Esophagus mucosa (tissue), 1 donor: ENCODE measurements at places on chromosomes 12 and 14. TPM values are rescaled to one million over a fixed set of nuclear protein-coding genes. Genes with fewer than 3 reads are reported as not detected.

GRCh38 chr14:36295642-36296627 lies 24.5 kb downstream of the MBIP start:
- no peak for ATAC-seq

The PIK3C2G gene
- total RNA-seq = 5.8 TPM

- ATAC-seq = no peak
Observed at GRCh38 chr12:6225630-6226001, 25.4 kb downstream of the CD9 start.

GRCh38 chr12:11703378-11703777 lies 53.9 kb downstream of the ETV6 start:
- no peak for ATAC-seq

The TAS2R42 gene
- not detected for total RNA-seq

- ATAC-seq = peak; percentile 60
Observed at GRCh38 chr12:6392504-6392903, 8.5 kb downstream of the LTBR start.

- ATAC-seq = no peak
Observed at GRCh38 chr12:56537546-56537945, 15.9 kb downstream of the RBMS2 start.

- no peak for ATAC-seq
Observed at GRCh38 chr14:71687166-71687831, 244.9 kb upstream of the RGS6 start.
